Stimulated activated CD4-positive, alpha-beta T cell treated with anti-CD3 and anti-CD28 coated beads, Interleukin-1b, Interleukin-23, amount 100 ng/mL, for 1 hour (primary cell): ENCODE measurements at places on chromosomes 6 and 20.

- no peak for DNase-seq
These were observed 107.3 kb upstream of the SNX9 start for GRCh38 chr6:157715728-157716164.

- DNase-seq: no peak
These were observed 11.2 kb upstream of the SERPINB9 start for GRCh38 chr6:2914318-2914660.

- no peak for DNase-seq
These were observed 102.9 kb downstream of the EDN1 start for GRCh38 chr6:12393100-12393499.

- DNase-seq: no peak
These were observed 14.9 kb downstream of the PLN start for GRCh38 chr6:118562959-118563358.

- no peak for DNase-seq
These were observed 134.6 kb upstream of the BTN3A2 start for GRCh38 chr6:26230351-26230750.

DNA sequence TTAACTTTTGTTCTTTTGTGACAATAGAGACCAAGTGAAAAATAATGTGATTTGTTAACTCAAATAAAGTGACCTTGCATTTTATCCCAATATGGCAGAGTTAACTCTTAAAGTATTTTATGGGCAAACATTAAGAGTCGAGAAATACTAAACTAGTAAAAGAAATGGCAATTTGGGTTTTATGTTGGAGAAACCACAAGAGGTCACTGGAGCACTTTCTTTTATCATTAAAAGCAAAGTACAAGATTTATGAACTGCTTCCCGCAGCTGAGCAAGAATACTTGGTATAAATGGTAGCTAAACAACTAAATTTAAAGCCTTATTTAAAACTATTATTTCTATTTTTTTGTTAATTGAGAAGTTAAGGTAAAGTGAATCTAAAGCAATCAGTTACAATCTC lies 33.5 kb upstream of the MCM9 start:
- DNase-seq: no peak

GRCh38 chr6:123622780-123623179 lies 14.0 kb downstream of the TRDN start:
- no peak for DNase-seq

GRCh38 chr6:159788753-159789376 lies 537 bp downstream of the TCP1 start:
- DNase-seq: no peak

GRCh38 chr6:87334683-87335082 lies 5.6 kb upstream of the GJB7 start:
- DNase-seq: no peak

- no peak for DNase-seq
These were observed 359.2 kb downstream of the RIMS1 start for GRCh38 chr6:72245565-72245964.

DNA sequence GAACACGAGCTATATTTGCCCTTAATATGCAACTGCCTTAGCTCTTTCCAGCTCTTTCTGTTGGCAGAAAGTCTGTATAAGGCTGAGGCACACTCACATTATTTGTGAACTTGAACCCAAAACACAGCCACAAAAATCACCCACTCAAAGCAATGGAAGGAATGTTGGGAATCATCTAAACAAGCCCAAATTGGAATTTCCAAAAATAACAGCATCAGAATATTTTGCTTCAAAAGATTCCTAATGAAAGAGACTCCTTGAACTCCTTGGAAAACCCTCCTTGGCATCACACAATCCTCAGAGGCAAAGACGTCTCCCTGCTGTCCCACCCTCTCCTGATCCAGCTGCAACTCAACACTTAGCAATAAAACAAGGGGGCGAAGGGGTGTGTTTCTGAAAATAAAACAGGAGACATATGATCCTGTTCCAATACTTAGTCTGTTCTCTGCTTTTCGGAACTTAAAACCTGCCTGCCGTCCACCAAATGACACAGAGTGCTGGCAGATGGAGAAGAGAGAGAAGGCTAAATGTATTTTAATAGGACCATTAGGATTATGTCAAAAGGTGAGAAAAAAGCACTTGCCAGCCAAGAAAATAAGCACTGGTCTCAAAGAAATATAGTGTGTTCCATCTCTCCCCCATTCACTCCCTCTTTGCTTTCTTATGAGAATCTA lies 320.7 kb upstream of the JARID2 start:
- DNase-seq: no peak

- DNase-seq: no peak
These were observed 36.2 kb downstream of the IBTK start for GRCh38 chr6:82211326-82211725.

- DNase-seq: no peak
These were observed 47.4 kb upstream of the HS3ST5 start for GRCh38 chr6:114390176-114390575.

GRCh38 chr6:117506907-117507306 lies 24.4 kb downstream of the DCBLD1 start:
- DNase-seq: no peak

DNA sequence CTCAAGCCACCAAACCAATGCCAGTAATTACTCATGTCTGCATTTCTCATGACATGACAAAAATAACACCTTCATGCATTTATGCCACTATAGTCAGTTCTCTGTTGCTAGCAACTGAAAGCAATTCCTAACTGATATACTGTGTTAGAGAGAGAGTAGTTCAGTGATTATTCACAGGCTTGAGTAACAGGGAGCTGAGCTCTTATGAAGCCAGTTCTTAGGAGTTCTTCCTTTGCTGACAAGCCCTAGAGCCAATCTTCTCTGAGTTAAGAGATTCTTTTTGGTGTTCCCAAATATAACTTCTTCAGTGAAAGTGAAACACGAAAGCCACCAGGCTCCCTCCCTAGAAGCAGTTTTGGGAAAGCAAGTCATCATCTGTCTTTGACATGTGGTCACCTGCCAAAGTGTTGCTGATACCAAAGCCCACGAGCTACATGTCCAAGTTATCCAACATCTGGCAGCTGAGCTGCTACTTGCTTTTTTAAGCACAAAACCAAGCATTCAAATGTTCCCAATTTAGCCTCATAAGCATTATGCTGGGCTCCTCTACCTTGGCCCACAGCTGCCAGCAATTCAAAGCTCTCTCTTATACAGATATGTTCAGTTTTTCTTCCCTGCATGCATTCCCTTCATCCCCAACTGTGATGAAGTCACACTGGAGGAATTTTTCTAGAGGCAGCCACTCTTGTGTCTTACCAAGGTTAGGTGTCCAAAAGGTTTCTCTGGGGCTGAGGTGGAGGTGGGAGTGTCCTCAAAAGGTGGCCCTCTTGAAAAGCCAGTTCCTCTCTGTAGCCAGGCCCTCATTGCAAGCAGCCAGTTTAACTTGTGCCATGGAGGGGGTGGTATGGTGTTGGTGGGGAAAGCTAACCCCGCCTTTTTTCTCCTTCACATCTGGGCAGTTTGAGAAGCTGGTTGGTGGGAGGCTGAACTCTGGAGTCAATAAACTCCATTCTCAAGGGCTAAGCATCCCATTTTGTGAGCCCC lies 92.7 kb upstream of the ARMC2 start:
- DNase-seq: no peak

DNA sequence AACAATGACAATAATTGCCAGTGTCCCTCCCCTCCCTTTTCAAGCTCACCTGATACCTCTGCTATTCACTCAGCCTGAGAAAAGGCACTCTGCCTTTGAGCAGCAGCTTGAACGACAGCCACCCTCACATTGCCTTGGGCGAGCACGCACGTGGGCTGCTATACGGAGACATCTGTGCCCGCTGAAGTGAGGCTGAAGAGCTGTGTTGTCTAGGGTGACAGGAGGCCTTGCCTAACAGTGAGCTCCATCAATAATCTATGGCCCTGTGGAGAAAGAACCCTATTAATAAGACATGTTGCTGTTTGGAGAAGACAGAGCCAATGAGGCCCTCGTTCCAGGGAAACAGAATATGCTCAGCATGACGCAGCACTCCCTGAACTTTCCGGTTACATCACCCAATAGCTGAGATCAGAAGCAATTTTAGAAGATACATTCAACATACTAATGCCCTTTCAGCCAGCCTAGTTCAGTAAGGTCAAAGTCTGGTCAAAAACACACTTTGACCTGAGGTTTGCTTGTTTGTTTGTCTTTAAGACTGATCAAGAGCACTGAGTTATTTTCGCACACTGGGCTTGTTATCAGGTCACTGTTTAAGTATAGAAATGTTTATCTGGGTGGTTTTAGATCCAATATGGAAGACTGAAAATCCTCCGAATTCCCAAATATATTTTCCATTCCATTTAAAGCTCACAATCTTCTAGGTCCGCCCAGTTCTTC lies 30.6 kb downstream of the RBM24 start:
- no peak for DNase-seq

DNA sequence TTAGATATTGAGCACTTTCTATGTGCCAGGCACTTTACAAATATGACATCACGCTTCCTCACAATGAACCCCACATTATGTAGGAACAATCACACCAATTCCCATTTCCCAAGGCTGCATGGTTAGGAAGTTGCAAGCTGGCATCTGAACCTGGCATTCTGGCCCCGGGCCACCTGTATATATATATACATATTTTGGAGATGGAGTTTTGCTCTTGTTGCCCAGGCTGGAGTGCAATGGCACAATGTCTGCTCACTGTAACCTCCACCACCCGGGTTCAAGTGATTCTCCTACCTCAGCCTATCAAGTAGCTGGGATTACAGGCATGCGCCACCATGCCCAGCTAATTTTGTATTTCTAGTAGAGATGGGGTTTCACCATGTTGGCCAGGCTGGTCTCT lies 30.4 kb downstream of the SRC start:
- no peak for DNase-seq

GRCh38 chr6:169167581-169168301 lies 85.9 kb downstream of the THBS2 start:
- no peak for DNase-seq

DNA sequence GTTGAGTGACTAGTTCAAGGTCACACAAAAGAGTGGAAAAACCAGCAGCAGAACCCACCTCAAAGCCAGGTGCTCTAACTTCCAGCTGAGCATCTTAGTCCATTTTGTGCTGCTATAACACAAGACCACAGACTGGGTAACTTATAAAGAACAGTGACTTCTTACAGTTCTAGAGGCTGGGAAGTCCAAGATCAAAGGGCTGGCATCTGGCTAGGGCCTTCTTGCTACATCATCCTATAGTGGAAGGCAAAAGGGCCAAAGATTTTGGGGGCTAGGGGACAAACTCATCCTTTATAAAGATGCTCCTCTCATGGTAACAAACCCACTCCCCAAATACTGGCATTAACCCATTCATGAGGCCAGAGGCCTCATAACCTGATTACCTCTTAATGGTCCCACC lies 9.7 kb downstream of the FITM2 start:
- no peak for DNase-seq

DNA sequence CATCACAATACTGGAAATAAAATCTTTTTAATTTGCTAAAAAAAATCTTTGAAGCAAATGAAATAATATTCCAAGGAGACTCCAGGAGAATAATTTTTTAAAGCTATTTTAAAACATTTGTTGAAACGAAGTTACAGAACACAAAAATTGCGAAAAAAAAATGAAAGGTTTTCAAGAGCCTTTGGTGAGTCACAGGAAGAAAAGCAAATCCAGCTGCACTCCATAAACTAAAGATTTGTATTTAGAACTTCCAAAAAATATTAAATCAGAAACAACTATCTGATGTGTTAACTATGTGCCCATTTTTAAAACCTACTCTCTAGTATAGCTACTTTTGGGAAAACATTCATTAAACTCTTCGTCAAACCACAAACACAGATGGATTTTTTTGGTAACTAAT lies 23.6 kb downstream of the PDSS2 start:
- DNase-seq: no peak

GRCh38 chr20:31721408-31722256 lies 1.0 kb downstream of the BCL2L1 start:
- DNase-seq: no peak

DNA sequence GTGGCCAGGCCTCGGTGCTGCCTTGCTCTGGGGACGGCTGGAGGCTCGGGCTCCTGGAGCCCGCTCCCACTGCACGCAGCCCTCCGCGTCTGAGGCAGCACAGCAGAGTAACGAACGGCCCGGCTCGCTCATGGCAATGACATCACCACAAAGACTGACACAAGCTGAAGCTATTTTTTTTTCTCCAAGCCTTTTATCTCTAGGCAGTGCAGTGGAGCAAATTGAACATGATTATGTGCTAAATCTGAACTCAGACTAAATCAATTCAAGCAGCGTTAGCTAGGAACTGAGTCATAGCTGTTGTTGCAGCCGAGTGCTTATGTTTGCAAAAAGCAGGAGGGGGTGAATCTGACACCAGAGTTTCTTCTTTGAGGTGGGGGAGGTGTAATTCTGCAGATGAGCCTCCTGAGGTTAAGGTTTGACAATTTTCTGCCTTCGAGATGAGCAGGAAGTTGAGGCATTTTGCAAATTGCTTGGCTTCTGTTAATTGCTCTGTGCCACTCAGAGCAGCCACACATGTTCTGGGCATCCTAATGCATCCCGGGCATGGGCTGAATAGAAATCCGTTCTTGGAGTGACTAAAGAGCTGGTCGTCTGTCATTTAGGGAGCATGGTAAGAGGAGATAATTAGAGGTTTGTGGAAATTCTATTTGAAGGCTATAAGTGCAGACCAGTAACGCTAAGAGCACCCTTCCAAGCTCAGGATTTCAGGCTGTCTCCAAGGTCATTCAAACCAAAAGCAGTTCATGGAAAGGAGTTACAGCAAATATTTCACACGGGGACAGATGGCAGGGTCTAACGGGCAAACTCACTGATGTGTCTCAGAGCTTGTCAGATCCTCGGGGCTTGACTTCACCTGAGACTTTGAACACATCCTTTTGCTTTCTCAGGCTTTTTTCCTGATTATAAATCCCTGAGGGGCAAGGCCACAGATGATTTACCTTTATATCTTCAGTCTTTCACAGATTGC lies 155.1 kb upstream of the ENPP5 start:
- DNase-seq: no peak

DNA sequence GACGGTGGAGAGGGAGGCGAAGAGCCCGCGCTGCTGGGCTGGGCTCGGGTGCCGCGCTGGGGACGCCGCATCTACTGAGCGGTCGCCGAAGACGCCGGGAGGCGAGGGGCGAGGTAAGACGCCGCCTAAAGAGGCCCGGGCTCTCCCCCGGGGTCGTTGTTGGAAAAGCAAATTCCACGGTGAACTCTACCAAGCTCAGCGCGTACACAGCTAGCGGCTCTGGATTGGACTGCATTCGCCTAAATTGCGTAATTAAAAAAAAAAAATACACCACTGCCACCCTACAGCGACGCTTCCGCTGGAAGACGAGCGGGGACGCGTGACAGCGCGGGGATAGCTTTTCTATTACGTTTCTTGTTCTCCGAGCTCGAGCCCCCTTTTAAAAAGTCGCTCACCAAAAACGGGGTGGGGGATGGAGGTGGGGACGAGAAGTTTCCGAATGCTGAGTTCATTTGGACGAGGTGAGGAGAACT lies 92.0 kb upstream of the PRDM1 start:
- peak; percentile 21 for DNase-seq
